ENCODE measurements at places on chromosomes 4 and X. TPM values are rescaled to one million over a fixed set of nuclear protein-coding genes. Genes with fewer than 3 reads are reported as not detected.

- no peaks in the 10 kb centered on the region for H3K27me3 ChIP-seq
- DNase-seq: no peak
- H3K4me1 ChIP-seq: peaks cover 15% of the 10 kb centered on the region
- no peak overlapping the region for H3K4me3 ChIP-seq
- H3K36me3 ChIP-seq: peaks cover 3% of the 10 kb centered on the region
These were observed 56.3 kb downstream of the ENOX2 start for GRCh38 chrX:130846746-130847145.

DNA sequence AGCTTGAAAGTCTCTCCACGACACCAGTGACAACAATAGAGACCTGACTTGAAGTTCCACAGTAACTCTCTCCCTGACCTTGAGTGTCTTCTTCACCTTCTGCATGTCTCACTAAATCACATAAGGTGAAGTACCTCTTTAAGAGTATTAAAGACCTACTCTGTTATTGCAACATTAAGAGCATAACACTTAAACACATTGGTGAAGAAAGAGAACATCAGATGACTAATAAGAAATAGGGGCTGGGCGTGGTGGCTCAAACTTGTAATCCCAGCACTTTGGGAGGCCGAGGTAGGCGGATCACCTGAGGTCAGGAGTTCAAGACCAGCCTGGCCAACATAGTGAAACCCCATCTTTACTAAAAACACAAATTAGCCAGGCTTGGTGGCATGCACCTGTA, 33.9 kb upstream of the MAPK10 start:
- DNase-seq: no peak
- H3K36me3 ChIP-seq: no peaks in the 10 kb centered on the region
- H3K27me3 ChIP-seq: no peaks in the 10 kb centered on the region
- H3K4me3 ChIP-seq: no peak overlapping the region
- no peaks in the 10 kb centered on the region for H3K4me1 ChIP-seq
- H3K27ac ChIP-seq: no peak overlapping the region

The CXCL5 gene
- total RNA-seq: not detected

The CCDC149 gene
- not detected for total RNA-seq

DNA sequence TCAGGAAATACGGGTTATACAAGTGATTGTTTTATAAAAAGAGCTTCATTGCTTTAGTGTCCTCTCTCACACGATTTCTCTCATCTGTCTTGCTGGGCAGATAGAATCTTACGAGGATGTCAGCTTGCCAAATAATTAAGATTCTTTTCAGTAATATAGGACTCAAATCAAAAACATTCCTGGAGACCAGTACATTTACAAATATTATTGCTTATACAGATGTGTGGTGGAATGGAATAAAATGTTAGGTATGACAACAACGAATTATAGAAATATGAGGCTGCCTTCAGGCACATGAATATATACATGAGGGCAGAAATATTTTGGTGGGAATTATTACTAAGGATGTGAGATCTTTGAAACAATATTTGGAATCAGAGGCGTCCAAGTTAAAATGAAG, 88.9 kb downstream of the GC start:
- peaks cover 9% of the 10 kb centered on the region for H3K27me3 ChIP-seq
- no peaks in the 10 kb centered on the region for H3K36me3 ChIP-seq
- no peak for DNase-seq

The NDST3 gene
- not detected for total RNA-seq

The CT45A3 gene
- total RNA-seq: not detected

All from activated CD8-positive, alpha-beta memory T cell treated with anti-CD3 and anti-CD28 coated beads, Interleukin-2, amount 10 ng/mL, durations not matched to agents 7 days and 5 days (primary cell).